NCI-H187 (cell line): ENCODE measurements at places on chromosomes 3 and 15.

GRCh38 chr15:50350621-50351020 lies 4.4 kb downstream of the GABPB1 start:
- no peak for DNase-seq

DNA sequence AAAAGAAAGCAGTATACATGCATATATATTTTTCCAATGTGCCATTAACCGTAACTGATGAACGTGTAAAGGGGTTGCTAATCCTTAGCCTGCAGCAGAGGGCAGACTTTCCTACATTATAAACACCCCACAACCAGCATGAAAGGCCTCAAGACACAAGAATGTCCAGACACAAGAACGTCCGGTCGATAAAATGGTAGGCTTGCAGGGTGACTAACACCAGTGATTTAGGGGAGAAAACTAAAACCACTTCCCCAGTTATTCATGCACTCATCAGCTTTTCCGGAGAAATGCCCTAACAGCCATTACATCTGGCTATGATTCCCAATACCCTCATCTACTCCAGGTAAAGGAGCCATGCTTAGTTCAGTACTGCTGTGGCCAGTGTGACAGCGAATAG lies 57.4 kb downstream of the LRTM1 start:
- no peak for DNase-seq

DNA sequence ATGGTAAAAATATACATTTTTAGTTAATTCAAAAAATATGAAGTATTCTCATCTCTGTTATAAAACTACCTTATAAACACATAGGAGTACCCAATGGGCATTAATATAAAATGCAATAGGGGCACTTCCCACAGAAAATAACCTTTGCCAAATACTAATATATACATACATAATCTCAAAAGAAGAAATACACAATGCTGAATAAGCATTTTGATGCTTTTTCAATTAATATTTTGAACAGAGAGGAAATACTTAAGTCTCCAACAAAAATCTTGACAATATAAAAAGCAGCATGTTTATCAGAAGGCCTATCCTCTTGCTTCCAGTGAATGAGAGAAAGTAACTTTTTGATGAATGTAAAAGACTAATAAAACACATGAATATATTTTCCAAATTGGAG lies 110.7 kb downstream of the ROBO1 start:
- DNase-seq, result no peak

DNA sequence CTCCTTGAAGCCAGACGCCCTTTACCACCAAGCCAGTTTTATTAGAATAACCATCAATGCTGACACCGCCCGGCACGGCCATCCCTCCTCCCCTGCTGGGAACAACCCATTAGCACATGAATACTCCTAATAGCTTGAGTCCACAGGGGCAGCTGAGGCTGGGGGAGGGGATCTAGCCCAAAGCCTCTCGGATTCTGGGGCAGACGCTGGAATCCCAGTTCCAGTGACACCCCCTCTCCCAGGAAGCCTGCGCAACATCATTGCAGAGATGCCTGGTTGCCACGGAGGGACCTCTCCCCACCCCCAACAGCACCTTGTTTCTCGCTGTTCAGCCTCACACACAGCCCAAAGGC lies 1.2 kb upstream of the LINGO1 start:
- no peak for DNase-seq

DNA sequence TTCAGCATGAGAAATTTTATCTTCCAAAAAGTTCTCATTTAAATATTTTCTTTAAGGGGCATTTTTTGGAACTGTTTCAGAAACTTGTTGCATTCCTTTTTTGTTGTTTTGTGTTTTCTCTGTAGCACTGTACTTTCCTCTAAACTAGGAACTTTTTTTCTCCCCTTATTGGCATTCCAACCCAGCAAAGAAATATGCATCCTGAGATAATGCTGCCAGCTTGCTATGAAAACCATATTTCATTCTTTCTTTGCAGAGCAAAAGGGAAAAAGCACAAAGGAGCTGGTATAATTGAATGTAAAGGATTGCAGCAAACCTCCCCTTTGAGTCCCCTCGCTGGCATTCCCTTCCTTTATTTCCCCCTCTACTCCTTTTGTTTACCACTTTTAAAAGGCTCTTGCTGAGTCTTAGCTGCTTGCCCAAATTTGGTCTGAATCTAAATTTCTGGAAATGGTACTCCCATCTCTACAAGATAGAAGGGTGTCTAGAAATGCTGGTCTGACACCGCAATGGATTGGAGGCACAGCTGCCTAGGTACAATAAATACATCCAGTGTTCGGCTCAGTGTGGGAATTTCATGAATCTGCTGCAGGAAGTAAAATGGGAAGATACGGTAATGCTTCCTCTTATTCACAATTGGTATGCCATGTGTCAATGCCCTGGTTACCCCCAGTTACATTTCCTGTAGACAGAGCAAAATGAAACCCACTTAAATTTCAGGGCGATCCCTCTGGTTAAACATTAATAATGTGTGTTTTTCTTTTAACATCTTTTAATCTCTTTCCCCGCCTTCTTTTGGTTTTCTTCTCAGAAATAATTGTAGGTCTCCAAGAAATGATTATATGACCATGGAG lies 156.6 kb downstream of the MEIS2 start:
- no peak for DNase-seq

GRCh38 chr15:72230197-72231065 lies 559 bp downstream of the PKM start:
- peak; percentile 64 for DNase-seq

- no peak for DNase-seq
Observed at GRCh38 chr15:82568986-82569385, 28.7 kb upstream of the RPS17 start.

GRCh38 chr3:188465311-188465710 lies 311.4 kb downstream of the LPP start:
- no peak for DNase-seq

DNA sequence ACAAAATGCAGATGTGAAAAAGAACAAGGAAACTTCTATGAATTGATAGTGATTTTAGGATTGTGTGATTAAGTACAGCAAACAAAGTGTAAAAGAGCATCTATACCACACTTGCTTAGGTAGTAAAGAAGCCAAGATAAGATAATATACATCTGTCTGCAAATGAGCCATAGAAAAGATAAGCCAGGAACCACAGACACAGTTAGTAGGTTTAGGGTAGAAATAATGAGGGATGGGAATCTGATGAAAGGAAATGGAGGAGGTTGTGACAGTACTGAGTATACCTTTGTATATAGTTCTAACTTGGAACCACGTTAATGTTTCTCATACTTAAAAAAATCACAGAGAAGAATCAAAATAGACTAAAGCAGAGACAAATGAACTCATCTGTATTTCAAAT lies 54.0 kb downstream of the TCF12 start:
- no peak for DNase-seq

DNA sequence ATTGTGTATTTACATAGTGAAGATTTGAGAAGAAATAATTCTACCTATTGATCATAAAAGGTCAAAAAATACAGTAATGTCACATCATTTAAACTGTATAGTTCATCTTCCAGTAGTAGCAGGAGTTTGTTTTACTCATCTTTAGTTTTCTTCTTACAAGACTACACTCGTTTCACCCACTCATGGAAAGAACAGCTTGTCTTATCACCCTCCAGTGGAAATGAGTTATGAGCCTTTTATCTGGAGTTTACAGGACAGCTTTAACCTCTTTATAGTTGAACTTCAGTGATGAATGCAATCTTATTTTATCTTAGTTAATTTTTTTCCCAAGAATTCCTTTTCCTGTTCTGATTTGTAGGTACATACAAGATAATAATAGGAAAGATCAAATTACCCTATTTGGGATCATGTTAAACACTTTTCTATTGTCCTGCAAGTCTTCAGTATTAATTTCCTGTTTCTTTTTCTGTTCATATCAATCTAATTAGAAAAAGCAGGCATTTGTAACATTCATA lies 36.8 kb downstream of the RBMS3 start:
- DNase-seq, result no peak

DNA sequence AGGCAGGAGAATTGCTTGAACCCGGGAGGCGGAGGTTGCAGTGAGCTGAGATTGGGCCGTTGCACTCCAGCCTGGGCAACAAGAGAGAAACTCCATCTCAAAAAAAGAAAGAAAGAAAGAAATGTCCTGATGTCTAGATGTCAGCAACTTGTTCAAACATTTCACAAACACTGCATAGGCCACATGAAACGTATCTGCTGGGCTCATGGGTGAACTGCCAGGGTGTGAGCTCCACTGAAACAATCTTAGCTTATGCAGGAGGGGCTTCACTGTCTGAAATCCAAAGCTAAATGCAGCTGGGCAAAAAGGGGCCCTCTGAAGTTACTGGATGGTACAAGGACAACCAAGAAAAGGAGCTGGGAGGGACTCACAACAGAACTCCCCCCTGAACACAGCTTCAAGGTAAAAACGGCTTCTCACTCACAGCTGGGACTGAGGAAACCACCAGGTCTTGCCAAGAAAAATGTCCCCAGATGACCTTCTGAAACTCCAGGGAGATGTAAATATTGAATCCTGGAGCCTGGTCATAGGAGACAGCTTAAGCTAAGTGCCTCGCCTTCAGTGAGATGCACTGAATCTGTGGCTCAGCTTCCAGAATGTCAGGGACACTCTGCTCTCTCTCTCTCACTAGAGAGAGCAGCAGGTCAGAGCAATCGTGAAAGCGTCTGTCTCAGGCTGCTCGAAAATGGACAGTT lies 31.9 kb downstream of the SEC61A1 start:
- no peak for DNase-seq

DNA sequence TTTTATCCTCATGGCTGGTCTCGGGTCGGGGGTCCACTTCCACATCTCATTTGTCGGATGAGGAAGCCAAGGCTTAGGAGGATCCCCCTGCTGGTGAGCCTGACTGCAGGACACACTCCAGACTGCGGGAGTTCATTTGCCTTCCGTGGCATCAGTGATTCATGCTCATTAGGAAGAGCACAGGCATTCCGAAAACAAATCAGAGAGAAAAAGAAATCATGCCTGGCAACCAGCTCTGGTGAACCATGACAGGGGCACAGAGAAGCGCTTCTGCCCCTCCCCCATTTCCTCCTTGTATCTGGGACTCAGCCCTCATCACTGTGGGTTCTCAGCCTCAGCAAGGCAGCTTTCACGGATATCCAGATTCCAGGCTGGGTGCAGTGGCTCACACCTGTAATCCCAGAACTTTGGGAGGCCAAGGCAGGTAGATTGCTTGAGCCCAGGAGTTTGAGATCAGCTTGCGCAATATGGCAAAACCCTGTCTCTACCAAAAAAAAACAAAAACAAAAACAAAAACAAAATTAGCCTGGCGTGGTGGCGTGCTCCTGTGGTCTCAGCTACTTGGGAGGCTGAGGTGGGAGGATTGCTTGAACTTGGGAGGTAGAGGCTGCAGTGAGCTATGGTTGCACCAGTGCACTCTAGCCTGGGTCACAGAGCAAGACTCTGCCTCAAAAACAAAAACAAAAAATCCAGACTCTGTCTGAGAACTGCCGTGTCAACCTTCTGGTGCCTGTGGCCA lies 28.4 kb downstream of the IRAK2 start:
- DNase-seq, result no peak

GRCh38 chr3:154236331-154236730 lies 88.0 kb downstream of the DHX36 start:
- no peak for DNase-seq

DNA sequence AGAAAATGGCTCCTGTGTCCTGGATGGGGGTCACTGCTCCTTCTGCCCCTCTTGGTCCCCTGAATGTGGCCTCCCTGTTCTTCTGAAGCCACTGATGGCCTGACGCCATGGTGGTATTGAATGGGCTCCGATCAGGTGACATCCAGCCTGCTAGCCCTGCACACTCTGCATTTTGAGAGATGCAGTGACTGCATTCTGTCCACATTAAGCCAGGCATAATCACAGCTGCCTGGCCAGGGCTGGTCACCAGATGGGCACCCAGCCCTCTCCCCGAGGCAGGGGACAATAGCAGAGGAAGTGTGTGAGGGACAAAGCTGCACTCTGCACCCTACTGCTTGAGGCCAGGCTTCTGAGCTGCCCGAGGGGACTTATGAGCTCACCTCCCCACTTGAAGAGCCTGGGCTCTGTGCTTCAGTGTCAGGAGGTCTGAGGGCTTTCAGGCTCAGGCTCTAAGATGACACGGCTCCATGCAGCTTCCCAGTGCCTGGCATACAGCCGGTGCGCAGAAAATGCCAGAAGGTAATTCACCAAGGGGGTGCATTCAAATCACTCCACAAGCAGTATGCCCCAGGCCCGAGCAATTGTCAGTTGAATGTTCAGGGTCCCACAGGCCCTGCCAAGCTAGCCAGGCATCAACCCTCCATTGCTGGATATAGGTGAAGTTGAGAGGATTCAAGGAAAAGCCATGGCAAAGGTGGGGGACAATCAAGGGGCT lies 56.8 kb downstream of the WNT7A start:
- DNase-seq, result no peak

DNA sequence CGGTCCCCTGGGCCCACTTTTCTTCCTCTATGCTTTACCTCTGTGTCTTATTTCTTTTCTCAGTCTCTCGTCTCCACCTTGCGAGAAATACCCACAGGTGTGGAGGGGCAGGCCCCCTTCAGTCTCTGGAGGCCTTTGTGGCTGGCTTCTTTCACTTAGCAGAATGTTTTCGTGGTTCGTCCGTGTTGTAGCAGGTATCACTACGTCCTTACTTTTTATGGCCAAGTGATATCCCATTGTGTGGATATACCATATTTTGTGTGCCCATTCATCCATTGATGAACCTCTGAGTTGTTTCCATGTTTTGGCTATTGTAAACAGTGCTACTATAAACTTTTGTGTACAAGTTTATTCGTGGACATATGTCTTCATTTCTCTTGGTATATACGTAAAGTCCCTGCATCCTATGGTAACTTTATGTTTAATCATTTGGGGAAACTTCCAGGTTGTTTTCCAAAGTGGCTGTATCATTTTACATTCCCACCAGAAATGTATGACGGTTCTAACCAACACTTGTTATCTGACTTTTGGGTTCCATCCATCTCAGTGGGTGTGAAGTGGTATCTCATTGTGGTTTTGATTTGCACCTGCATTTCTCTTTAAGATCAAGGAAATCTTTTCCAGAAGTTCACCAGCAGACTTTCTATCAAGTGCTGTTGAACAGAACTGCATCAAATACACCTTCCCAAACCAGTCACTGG lies 5.6 kb downstream of the PIGZ start:
- no peak for DNase-seq

DNA sequence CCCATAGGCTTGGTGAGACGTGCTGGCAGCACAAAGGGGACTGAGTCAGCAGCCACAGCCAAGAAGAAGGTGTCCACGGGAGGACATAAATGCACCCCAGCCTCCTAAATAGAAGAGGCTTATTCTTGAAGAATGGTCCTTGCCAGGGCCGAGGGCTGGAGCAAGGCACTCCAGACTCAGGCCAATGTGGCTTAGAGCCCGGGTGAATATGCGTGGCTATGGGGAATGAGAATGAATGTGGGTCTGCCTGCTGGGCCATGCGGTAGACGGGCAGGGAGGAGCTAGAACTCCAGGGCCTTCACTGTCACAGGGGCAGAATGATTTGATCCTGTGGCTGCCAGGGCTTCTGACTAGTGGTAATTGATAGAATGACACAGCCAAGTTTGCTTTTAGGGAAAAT lies 34.0 kb downstream of the DHX30 start:
- DNase-seq, result no peak

GRCh38 chr3:37096975-37097374 lies 77.4 kb downstream of the LRRFIP2 start:
- no peak for DNase-seq

DNA sequence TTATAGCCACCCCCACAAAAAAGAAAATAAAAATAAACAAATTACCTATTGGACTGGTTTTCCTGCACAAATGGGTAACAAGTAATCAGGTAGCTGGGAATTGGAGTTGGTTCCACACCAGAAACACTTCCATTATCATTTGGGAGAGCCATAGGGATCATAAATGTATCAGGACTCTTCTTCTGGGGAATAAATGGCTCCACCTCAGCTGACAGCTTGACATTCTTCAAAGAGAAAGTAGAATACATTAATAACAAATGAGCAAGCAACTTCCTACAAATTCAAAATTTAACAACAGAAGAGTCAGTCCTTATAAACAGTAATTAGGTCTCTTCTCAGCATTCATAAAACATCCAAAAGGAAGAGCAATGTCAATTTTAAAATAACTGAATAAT lies 8.7 kb downstream of the SECISBP2L start:
- DNase-seq, result no peak
